Stimulated activated CD8-positive, alpha-beta memory T cell treated with anti-CD3 and anti-CD28 coated beads, Interleukin-15, amount 100 ng/mL, for 24 hours (primary cell): ENCODE measurements at places on chromosomes 13 and 19.

DNA sequence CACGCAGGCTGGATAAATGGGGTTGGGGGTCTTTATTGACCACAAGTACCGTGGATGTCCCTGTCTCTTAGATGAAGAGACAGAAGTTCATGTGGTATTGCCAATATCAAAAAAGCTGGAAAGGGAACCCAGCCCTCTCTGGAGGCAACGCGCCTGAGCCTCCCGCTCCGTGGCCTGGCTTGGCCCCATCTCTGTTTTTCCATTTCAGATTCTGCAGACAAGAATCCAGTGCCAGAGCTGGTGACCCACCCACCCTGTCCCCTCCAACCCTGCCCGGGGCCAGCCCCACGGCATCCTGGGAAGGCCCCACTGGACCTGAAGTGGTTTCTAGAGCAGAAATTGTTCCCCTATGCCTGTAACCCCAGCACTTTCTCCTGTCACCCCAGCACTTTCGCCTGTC, 57.7 kb downstream of the PTPRS start:
- DNase-seq = no peak

DNA sequence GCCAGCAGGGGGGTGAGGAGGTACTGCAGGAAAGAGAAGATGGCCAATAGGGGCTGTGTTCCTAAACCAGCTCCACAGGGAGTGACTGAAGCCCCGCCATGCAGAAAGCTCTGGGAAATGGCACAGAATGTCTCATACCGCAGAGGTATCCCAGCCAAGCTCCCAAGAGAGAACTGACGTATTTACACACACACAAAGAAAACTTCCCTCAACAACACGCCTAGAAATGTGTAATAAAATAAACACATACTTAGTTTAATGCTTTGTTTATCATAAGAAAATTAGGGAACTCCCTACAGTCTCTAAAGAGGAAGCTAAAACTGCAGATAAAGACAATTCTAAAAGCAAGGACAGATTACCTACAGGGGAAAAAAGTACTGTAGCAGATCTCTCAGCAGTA, 40.0 kb downstream of the ESD start:
- no peak for DNase-seq

- no peak for DNase-seq
Observed at GRCh38 chr19:11397089-11397610, 13.0 kb upstream of the EPOR start.

- DNase-seq = no peak
Observed at GRCh38 chr19:8489561-8490394, 12.7 kb downstream of the PRAM1 start.

DNA sequence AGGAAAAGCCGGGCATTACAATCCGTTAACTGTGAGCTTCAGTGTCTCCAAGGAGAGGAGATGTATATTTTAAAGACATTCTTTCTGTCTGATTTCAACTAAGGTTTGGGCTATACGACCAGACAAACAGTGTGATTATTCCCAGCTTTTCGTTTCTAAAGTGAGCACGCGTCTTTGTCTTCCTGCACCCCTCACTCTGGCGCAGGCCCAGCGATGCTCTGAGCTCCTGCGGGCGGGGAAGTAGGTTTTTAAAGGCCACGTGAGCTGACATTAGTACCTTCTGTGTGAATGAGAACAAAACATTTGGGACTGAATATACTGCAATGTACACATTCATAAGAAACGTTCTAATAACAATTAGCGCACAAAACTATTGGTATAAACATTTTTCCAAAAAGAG, 15.3 kb upstream of the RANBP3 start:
- DNase-seq = no peak

GRCh38 chr19:48742096-48742495, 1.7 kb upstream of the RASIP1 start:
- DNase-seq = no peak

GRCh38 chr19:20431826-20432225, 133.8 kb downstream of the ZNF737 start:
- DNase-seq = no peak

GRCh38 chr19:46544651-46545050, 49.0 kb upstream of the PNMA8B start:
- DNase-seq = no peak

GRCh38 chr13:41765020-41765419, 195.9 kb downstream of the VWA8 start:
- no peak for DNase-seq

GRCh38 chr13:58906329-58907007, 1257.3 kb downstream of the DIAPH3 start:
- no peak for DNase-seq

DNA sequence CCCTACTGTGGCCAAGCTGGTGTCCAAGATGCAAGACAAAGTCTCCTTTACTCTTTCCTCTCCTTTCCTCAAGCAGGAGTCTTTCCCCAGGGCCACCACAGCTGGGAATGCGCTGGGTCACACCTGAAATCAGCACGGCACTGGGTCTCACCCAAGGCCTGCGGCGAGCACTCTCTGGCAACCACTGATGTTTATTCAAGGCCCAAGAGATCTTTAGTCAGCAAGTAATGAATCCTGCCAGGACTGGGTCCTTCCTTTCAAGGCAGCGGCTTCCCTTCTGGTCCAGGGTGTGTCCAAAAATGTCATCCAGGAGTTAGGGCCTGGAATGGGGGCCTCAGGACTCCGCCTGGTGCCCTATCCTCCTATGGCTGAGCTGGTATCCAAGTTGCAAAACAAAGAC, 24.1 kb downstream of the BLOC1S3 start:
- DNase-seq = no peak

- DNase-seq = no peak
Observed at GRCh38 chr19:21835429-21835809, 563 bp downstream of the ZNF43 start.

DNA sequence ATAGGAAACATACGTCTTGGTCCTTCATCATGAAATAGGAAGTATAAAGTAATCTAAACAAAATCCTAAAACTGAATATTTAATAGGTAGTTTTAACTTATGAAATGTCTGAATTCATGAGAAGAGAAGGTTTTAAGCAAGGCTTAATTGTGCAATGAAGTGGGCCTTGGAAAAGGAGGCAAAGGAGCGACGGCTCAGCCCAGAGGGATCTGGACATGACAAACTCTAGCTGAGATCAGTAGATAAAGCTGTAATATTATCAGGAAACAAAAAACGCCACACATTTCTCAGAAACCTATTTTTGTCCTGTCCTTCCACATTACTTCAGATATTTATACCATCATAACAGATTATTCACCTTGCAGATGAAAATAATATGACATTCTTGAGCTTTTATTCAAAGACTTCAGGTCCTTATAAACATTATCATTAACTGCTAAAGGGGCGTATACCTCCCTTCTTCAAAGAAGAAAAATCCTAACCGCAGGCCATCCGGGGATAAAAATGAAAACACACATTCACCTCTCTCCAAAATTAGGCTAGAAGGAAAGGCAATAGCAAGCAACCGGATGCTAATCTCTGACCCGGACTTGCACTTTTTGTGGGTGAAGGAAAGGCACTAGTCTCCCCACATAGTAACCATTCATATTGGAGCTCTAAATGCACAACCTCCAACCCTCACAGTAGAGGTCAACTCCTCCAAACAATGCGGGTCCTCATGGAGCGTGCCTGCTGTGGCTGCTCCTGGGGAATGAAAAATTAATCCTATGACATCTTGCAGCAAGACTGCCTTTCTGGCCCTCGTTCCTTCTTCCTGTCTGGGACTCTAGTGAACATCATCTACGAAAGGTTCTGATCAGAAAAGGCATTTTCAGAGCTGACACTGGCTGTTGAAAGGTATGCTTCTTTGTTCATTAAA, 108.8 kb downstream of the TBC1D4 start:
- no peak for DNase-seq

DNA sequence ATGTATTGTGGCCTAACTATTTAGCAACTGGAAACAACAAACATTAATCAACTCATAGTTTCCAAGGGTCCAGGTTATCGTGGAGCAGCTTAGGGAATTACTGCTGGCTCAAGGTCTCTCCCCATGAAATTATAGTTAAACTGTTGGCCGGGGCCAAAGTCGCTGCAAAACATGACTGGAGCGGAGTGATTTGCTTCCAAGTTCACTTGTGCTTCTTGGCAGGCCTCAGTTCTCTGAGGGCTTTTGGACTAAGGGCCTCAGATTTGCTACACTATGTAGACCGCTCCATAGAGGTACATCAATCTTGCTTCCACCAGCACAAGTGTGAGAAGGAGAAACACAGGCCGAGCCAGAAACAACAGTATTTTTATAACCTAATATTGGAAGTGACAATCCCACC, 9.4 kb upstream of the KBTBD7 start:
- DNase-seq = no peak

DNA sequence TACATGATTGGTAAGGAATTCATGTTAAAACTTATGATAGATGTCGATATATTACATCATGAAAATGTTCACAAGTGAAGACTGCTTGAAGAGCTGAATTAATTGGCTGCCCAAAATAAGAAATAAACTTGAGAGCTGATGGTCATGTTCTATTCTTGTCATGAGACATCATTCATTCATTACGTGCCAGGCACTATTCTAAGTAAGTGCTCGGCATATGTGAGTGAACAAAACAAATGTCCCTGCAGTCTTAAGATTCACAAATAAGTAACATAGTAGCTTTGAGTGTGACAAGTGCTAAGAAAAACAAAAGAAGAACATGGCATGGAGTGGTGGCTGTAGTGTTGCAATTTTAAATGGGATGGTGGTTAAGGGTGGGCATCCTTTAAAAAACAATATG, 329.3 kb downstream of the SUCLA2 start:
- no peak for DNase-seq

- DNase-seq = no peak
Observed at GRCh38 chr19:18503337-18503970, 18.4 kb downstream of the ELL start.

DNA sequence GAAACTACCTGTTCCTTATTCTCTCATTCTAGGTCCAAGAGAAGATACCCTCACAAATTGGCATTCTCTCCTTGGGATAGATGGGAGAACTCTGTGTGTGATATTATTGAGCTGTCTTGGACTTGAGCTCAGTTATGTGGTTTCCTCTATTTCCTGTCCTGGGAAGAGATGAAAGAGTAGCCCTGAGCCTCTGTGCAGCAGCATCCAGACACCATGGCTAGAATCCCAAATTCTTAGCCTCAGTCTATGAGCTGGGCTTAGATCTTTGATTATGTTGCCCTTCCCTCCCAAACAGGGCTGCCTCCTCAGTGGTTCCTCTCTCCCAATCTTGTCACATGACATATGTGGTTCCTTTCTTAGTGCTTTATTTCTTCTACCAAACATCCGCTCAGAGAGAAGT, 290.7 kb downstream of the SPRY2 start:
- DNase-seq = no peak

- DNase-seq = no peak
Observed at GRCh38 chr13:103130146-103130545, 63.9 kb upstream of the SLC10A2 start.

GRCh38 chr19:13768510-13768909, 4.2 kb downstream of the MRI1 start:
- DNase-seq = no peak

DNA sequence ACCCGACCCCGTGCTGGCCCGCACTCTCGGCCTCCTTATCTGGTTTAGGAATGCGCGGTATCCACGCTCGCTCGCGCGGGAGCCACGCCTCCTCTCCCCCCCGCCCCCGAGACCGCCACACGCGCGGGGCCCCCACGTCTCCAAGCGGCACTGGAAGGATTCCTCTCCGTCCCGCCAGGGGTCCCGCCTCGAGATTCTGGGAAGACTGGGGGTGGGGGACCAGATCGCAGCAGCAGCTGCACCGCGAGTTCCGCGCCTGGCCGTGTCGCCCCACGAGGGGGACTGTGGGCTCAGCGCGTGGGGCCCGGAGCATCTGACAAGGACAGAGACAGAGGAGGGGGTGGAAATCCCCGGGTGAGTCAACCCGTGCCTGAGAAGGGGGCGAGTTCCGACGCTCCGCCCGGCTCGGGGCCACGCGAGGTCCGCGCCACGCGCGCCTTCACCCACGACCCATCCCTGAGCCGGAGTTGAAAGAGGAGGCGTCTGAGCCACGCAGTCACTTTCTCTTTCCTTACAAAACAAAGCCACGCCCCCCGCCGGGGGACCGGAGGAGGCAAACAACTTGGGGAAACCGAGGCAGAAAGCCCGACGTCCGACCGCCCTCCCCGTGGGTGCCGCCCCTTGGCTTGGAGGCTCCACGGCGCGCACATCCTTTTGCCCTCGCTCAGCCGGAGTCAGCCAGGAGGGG, 814 bp downstream of the S1PR2 start:
- peak; percentile 19 for DNase-seq

- no peak for DNase-seq
Observed at GRCh38 chr13:27775943-27776342, 16.3 kb upstream of the GSX1 start.

DNA sequence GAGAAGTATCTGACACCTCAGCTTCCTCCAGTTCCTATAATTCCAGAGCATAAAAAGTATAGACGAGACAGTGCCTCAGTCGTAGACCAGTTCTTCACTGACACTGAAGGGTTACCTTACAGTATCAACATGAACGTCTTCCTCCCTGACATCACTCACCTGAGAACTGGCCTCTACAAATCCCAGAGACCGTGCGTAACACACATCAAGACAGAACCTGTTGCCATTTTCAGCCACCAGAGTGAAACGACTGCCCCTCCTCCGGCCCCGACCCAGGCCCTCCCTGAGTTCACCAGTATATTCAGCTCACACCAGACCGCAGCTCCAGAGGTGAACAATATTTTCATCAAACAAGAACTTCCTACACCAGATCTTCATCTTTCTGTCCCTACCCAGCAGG, 3.1 kb downstream of the KLF5 start:
- no peak for DNase-seq

GRCh38 chr13:22793598-22794134, 387.1 kb upstream of the SGCG start:
- no peak for DNase-seq

DNA sequence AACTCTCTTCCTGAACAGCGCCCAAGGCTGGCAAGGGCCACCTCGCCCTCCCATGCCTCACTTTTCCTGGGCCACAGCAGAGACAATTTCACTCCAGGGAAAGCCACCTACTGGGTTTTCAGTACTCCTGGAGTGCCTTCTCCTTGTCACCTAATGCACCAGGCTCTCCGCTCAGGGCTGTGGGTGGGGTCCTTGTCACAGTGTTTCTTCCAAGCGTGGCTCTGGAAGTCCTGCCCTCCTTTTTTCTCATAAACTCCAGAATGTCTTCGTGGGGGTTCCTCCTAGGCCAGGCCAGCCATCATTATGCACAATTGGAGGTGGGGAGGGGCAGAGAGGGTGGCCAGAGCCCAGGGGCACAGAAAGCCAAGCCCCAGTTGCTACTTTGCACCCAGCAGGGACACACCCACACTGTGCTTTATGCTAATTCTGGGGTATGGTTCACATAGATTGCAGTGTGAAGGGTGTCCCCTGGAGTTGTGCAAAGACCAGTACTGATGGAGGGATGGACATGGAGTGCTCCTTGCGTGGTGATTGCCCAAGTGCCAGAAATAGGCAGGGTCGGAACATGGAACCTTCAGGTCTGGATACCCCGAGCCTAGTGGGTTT, 78.8 kb downstream of the CHST8 start:
- DNase-seq = no peak

- DNase-seq = no peak
Observed at GRCh38 chr19:29650772-29651387, 14.4 kb upstream of the PLEKHF1 start.

- no peak for DNase-seq
Observed at GRCh38 chr19:38032951-38033350, 125.9 kb downstream of the SIPA1L3 start.

- DNase-seq = no peak
Observed at GRCh38 chr19:45630463-45630862, 8.7 kb downstream of the EML2 start.

- no peak for DNase-seq
Observed at GRCh38 chr19:47589824-47590223, 16.9 kb upstream of the ZNF541 start.

- no peak for DNase-seq
Observed at GRCh38 chr19:15828121-15828610, 12.7 kb upstream of the OR10H1 start.
